Stimulated activated naive CD4-positive, alpha-beta T cell (primary cell): ENCODE measurements at places on chromosomes 13 and 19.

- DNase-seq = peak; percentile 78
Measured at GRCh38 chr19:11560404-11561051, 1.5 kb upstream of the ELOF1 start.

DNA sequence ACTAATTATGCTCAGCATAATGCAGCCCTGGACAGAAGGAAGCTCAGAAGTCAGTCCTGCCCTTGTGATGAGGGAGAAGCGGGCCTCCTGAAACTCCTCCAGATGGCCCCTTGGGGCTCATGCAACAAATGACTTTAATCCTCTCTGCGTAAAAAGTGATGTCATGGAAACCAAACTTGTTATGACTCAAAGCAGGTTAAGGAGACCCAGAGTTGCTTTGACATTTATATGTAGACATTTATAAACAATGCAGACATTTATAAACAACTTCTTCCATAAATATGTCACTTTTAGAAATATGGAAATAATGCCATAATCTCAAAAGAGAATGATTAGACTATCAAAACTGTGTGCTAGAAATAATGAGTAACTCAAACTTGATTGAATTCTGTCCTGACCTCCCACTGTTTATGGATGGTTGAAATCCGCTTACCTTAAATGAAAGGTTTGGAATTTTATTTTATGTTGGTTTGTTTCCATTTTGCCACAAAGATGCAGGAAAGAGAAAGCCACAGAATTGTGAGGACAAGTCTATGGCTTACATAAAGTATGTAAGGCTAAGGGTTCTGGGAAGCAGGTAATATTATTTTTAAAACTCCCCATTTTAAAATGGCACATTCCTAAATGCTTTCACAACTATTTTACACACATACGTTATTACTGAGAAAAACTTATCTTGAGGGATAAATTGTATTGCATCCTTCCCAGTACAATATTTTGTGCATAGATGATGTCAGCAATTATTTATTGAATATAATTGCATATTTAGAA lies 73.7 kb downstream of the CYSLTR2 start:
- DNase-seq = no peak

DNA sequence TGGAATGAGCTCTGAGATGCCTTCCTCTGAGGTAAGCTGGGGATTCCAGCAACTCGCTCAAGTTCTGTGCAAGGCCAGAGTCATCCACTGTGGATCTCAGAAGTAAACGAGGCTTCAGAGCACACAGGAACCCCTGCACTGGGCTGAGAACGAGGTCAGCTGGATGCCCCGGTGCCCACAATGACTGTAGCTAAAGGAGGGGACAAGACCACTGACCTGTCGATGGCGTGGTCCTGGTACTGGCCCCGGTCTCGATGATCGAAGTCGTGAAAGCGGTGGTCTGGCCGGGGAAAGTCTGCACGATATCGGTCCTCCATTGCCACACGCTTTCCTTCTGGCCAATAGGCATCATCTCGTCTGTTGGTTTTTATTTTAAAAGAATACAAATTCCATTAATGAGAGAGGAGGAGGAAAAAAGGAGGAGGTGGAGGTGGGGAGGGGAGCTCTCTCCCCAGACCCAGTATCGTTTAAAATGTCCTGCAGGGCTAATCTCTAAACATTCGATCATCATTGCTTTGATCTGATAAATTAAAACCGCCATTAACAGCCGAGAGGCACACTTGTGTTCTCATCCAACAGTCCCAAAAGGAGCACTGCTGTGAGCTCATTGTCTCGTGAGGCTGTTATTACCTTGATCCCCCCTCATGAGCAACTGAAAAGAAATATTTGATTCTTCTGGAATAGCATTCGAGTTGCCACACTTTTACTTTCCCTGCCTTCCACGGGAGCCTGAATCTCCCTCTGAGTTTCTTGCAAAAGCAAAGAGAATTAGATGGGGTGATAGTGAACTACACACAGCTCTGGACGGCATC lies 25.0 kb upstream of the TINCR start:
- DNase-seq = no peak

DNA sequence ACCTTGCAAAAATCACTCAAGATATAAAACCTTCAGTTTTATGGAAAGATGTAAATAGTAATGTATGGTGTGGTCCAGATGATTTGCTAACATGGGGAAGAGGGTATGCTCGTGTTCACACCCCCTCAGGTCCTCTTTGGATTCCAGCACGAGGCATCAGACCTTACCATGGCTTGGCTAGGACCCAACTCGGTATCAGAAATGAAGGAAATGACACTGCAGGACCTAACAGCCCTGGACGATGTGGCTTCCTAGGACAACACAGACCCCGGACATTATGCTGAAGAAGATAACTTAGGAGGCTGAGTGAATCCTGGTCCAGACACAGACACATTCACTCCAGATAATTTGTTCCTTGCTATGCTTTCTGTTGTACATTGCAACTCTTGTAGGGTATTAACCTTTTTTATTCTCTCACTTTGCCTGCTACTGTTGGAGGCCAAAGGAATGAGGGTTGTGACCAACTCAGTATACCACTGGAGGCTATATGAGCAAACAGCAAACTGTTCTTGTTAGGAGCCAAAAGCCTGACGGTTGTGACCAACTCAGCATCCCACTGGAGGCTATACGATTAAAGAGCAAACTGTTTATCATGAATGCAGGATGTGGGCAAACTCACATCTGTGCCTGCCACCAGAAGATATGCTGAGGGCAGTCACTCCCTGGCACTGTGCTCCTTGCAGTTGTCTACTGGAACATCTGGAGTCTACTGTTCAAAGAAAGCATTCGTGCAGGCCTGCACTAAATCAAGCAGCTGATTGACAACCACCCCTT lies 121.7 kb downstream of the ZNF429 start:
- no peak for DNase-seq

GRCh38 chr19:49741210-49741844 lies 21.8 kb downstream of the TSKS start:
- no peak for DNase-seq

- no peak for DNase-seq
Measured at GRCh38 chr13:85618521-85618920, 180.7 kb downstream of the SLITRK6 start.

GRCh38 chr13:92913840-92914239 lies 312.8 kb upstream of the GPC6 start:
- DNase-seq = no peak

GRCh38 chr19:31347354-31347753 lies 1.9 kb downstream of the TSHZ3 start:
- DNase-seq = no peak

- no peak for DNase-seq
Measured at GRCh38 chr13:71621174-71622124, 245.6 kb downstream of the DACH1 start.

DNA sequence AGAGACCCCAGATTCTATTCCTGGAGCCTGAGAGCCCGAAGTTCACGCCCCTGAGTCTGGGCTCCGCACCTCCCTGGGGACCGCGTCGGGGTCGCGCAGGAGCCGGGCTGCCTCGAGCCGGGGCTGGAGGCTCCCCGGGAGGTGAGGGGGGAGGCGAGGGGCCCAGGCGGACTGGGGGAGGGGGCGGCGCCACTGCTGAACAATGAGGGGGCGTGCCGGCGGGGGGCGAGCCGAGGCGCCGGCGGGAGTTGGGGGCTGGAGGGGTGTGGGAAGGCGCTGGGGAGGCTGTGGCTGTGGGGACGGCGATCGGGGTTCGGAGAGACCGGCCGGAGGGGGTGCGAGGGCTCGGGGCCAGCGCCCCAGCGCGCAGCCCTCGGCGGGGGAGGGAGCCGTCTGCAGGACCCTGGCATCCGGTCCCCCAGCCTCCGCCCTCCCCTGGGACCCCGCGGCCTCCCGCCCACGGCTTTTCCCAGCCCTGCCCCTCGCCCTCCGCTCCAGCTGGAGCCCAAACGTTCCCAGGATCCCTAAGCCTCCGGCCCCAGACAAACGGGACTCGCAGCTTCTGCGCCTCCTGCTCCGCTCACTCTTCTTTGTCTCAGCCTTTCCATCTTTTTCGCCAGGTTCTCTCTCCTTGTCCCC lies 922 bp downstream of the PLEKHG2 start:
- peak; percentile 41 for DNase-seq

- DNase-seq = peak; percentile 24
Measured at GRCh38 chr13:30355384-30355699, 48.0 kb upstream of the KATNAL1 start.

GRCh38 chr19:17817668-17818363 lies 3.5 kb downstream of the INSL3 start:
- no peak for DNase-seq

- no peak for DNase-seq
Measured at GRCh38 chr19:35195830-35196229, 32.7 kb downstream of the FAM187B start.

GRCh38 chr13:36030670-36031331 lies 100.4 kb downstream of the DCLK1 start:
- no peak for DNase-seq

DNA sequence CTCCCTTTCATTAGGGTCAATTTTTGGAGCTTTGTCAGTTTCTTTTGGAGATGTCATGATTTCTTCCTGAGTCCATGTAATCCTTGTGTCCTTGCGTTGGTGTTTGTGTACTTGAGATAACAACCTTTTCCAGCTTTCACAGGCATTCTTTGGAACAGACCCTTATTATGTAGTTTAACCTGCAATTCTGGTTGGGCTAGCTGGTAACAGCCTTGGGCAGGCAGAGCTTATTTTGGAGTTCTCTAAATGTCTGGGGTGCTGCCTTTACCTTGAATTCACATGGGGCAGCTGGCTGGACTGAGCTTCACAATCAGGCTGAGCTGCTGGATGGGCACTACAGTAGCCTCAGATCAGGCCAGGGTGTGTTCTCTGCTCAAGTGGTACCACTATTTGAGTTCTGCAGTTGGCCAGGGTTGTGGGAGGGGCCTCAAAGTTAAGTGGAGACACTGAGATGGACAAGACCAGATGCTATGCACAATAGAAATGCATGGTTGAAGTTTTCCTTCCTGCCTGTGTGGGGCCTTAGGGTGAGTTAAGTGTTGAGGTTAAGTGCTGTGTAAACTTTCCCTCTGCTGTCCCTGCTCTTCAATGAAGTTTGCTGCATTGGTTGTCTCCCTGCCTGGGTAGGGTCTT lies 277.3 kb downstream of the ATP8A2 start:
- DNase-seq = no peak

GRCh38 chr13:100983111-100983510 lies 308.5 kb upstream of the TMTC4 start:
- no peak for DNase-seq

- DNase-seq = no peak
Measured at GRCh38 chr19:589693-590395, at the start of gene HCN2. Gene HCN2 (plus strand): TSS chr19:589881. CDS start chr19:589946, 65 bp downstream.

- no peak for DNase-seq
Measured at GRCh38 chr19:27858981-27859581, 1353.9 kb downstream of the UQCRFS1 start.

- DNase-seq = peak; percentile 76
Measured at GRCh38 chr19:16328824-16329482, 4.3 kb downstream of the KLF2 start.

GRCh38 chr19:9406798-9407352 lies 28.5 kb downstream of the ZNF266 start:
- DNase-seq = peak; percentile 49
